ENCODE measurements at places on chromosomes 3 and 15.

DNA sequence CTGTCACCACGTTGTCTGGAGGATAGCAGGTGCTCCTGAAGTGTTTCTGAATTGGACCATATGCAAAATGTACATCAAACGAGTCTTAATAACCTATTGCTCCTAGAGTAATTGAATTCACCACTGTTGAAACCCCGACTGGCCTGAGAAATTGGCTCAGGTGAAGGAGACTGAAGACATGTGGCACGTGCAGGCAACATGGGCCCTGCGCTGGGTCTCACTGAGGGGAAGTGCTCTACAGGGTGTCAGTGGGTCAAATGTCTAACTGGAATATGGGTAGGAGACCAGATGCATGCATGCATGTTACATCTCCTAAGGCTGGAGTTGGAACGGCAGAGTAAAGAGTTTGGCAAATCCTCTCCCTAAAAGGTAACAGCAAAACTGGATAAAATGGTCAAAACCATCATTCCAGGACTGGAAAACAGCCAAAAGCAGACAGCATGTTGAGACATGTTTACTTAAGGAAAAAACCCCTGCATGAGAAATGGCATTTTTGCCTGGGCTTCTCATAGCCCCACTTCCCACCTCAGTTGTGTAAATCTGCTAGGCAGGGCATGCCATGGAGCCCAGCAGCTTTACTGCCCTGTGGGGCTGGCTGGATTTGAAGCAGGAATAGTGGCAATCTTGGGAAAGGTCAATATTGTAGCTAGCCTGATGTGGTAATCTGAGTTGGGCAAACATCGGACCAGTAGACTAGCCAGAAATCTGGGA, 131.3 kb downstream of the TJP1 start:
- DNase-seq = no peak

DNA sequence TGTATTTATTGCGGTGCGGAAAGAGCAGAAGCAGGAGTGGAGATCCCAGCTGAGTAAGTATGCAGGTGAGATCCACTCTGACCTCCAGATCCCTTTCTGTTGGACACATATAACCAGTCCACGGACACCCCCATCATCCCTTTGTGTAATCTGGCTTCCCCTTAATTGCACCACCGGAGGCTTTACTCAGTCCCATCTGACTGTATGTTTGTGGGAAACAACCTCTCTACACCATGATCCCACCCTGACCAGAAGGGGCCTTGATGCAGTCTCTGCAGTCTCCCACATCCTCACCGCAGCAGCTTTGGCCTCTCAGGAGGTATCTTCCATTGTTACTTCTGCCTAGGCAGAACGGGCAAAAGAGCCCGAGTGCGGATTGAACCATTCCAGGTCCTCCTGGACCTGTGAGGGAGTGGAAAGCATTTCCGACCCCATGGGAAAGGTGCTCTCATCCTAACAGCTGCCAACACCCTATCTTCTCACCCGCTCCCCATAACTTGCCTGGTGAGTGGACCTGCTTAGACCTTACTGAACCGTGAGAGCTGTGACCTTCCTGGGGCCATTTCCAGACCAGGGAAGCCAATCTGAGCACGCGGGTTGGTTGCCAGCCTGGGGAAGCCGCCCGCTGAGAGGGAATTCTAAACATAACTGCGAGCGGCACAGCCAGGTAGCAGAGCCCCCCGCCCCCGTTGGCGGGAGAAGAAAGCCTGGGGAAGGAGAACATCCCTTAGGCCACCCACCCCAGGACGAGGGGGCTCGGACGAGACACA, 1.1 kb downstream of the SLCO2A1 start:
- no peak for DNase-seq

- no peak for DNase-seq
Measured at GRCh38 chr15:91649016-91649415, 204.5 kb upstream of the SLCO3A1 start.

GRCh38 chr3:9013782-9014563, 50.7 kb upstream of the RAD18 start:
- no peak for DNase-seq

- DNase-seq = no peak
Measured at GRCh38 chr15:50390554-50391264, 33.5 kb upstream of the USP8 start.

GRCh38 chr15:74036271-74037170, 42.0 kb downstream of the PML start:
- DNase-seq = no peak

DNA sequence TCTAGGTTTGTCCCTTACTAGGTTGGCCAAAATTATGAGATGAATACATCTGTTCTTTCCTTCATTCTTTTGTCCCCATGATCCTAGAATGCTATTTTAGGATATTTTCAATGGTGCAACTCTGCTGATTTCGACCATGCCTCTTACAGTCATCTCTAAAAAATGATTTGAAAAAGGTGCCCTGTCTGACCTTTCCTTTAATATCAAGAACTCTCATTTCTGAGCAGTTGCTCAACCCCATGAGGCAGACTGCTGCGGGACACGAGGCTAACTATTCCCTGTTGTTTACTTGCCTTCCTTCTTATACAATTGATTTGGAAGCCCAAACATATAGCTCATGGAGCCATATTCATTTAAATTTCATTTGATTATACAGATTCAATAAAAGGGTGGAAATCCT, 14.6 kb downstream of the PLSCR2 start:
- no peak for DNase-seq

GRCh38 chr3:100682056-100682853, 27.0 kb upstream of the TFG start:
- DNase-seq = no peak

DNA sequence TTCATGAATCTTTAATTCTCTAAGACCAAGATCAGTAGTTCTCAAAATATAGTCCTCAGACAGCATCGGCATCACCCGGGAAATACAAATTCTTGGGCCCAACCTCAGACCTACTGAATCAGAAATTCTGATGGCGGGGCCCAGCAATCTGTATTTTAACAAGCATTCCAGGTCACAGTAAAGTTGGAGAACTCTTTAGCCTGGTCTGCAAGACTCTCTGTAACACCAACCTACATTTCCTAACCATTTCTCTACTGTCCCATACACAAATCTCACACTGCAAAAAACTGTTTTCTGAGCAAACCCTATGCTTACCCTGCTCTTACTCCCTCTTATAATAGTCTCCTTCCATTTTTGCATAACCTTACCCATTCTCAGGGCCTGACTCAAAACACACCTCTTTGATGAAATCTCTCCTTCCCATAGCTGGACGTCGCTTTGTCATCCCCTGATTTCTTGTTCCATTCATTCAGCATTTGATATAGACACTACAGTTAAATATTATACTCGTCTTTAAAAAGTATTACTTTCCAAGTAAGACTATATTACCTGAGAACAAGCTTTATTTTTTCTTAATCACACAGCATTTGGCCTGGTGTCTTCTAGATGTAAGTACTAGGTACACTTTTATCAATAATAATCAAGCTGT, 83.3 kb upstream of the MYO5C start:
- no peak for DNase-seq

- no peak for DNase-seq
Measured at GRCh38 chr3:70974747-70975146, 608.8 kb downstream of the FOXP1 start.

GRCh38 chr3:12706504-12707253, 42.8 kb upstream of the RAF1 start:
- DNase-seq = no peak

DNA sequence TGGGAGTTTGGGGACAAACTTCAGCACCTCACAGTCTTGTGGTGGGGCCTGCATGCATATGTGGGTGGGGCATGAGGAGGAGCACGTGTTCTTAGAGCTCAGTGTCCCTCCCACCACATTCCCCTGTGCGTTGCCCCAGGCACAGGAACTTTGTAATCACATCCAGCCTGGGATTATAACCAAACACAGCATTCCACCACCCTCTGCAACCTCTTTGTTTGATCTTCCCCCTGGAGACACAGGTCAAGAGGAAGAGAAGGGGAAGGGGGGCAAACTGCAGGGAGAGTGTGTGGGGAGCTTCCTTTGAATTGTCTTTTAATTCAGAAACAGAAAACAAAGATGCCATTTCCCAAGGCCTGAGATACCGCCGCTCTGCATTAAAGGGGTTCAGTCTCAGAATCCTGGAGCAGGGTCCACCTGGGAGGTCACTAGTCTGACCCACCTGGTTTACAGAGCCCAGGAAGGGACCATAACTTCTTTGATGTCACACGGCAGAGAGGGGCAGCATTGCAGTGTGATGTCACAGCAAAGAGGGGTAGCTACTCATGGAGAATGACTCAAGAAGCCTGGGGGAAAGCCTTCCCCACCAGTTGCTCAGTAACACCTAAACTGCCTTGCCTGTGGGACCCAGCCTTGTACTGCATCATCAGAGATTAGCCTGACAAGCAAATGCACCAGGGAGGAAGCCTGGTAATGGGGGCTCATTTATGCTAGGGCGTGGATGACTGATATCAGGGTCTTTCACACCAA, 106.3 kb upstream of the RNU6-1 start:
- DNase-seq = no peak

GRCh38 chr15:90597577-90597976, 67.9 kb downstream of the CRTC3 start:
- DNase-seq = no peak

DNA sequence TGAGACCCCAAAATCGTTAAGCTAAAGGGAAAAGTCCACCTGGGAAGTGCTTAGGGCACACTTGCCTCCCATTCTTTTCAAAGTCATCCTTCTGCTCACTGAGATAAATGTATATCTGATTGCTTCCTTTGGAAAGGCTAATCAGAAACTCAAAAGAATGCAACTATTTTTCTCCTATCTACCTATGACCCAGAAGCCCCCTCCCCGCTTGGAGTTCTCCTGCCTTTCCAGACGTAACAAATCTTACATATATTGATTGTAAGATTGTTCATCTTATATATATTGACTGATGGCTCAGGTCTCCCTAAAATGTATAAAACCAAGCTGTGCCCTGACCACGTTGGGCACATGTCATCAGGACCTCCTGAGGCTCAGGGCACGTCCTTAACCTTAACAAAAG, 56.8 kb upstream of the ACAN start:
- no peak for DNase-seq

Data from cerebellar nuclear complex (tissue), 1 donor.